ENCODE measurements at places on chromosomes 3 and 15. TPM values are rescaled to one million over a fixed set of nuclear protein-coding genes. Genes with fewer than 3 reads are reported as not detected.

The EPHB1 gene
- total RNA-seq = 0.53 TPM

The TTC21A gene
- total RNA-seq = 0.43 TPM

The CFAP100 gene
- not detected for total RNA-seq

The WHAMM gene
- total RNA-seq = 18.8 TPM

The FBXL2 gene
- 33.4 TPM for total RNA-seq

The MESP1 gene
- 0.85 TPM for total RNA-seq

The RTP4 gene
- not detected for total RNA-seq

The POTEB2 gene
- total RNA-seq = not detected
